ENCODE measurements at places on chromosomes 5 and 9.

DNA sequence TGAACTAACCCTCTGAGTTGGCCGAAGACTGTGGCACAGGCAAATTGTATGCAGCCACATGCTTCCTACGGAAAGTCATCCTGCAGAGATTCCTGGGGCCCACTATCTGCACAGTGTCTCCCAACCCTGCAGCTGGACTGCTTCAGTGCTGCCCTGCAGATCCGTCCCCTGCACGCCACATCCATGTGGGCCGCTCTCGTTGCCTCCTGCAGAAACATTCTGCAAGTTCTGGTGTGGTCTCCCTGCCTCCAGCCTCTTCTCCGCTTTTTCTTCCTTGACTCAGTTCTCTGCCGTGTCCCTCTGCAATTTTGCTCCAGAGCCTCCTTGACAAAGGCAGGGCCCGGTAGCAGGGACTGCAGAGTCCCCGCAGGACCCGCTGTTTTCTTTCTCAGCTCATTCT is 249.0 kb downstream of the AOPEP start:
- no peak for DNase-seq

GRCh38 chr5:100901821-100902341 is 1.2 kb downstream of the ST8SIA4 start:
- peak; percentile 9 for DNase-seq

DNA sequence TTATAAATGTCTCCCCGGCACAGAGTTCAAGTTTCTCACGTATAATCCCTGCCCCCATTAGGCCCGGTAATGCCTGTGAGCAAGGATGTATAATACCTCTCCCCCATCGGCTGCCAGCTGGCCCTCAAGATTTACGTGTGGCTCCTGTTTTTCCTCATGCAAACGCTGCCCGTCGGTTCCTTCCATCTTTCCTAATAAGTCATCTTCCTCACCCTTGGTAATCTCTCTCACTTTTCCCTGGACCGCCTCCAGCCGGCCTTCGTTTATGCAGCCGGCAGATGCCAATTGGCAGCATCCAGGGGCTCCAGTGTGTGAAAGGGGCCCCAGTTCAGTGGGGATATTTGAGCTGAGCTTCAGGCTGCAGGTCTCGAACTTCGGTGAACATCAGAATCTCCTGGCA is 86.5 kb upstream of the NEURL1B start:
- DNase-seq = no peak

GRCh38 chr5:54281960-54282692 is 28.2 kb downstream of the ARL15 start:
- no peak for DNase-seq

DNA sequence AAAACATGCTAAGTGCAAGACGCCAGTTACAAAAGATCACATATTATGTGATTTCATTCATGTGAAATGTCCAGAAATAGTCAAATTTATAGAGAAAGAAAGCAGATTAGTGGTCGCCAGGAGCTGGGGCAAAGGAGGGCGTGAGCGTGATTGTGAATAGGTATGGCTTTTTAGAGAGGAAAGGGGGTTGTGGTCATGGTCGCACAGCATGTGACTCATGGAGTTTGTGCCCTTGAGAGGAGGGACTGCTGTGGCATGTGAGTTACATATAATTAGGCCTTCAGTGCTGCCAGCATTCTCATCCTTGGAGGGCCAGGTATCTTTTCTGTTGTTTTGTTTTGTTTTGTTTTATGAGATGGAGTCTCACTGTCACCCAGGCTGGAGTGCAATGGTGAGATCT is 21.2 kb upstream of the MARCHF6 start:
- DNase-seq = no peak

DNA sequence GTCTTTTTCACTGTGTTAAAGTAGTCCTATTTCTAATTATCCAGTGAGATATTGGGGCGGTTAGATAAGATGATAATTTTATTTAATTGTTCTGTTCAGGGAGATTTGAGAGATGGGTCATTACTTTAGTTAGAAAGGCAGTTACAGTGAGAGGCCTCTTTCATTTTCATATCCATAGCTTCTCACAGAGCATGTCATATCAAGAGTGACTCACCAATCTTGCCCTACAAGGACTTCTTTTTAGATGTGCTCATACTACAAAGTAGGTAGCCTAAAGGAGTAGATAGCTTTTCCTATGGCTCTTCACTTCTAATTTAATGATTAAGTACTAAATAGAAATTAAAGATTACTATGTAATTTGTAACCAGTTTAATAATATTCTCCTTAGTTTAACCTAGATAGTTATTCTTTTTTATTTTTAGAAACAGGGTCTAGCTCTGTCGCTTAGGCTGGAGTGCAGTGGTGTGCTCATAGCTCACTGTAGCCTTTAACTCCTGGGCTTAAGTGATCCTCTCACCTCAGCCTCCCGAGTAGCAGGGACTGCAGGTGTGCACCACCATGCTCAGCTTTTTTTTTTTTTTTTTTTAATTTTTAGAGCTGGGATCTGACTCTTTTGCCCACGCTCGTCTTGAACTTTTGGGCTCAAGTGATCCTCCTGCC is 71.0 kb downstream of the FER start:
- no peak for DNase-seq

DNA sequence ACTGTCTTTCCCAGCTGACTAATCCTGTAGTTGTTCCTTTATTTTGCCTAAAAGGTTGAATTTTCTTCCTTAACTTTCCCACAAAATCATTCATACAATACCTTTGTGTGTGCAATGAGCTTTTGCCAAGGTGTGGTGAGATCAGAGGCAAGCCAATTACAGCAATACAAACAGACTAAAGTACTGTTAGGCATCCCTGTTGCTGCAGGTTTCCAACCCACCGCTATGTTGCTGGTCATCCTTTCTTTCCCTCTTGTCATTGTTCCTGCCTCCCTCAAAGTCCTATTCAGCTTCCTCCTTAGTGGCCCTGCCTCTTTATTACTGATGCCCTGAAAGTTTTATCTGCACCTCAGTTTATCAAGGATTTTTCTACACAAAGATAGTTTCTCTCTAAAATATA is 22.1 kb downstream of the ITGA2 start:
- DNase-seq = no peak

DNA sequence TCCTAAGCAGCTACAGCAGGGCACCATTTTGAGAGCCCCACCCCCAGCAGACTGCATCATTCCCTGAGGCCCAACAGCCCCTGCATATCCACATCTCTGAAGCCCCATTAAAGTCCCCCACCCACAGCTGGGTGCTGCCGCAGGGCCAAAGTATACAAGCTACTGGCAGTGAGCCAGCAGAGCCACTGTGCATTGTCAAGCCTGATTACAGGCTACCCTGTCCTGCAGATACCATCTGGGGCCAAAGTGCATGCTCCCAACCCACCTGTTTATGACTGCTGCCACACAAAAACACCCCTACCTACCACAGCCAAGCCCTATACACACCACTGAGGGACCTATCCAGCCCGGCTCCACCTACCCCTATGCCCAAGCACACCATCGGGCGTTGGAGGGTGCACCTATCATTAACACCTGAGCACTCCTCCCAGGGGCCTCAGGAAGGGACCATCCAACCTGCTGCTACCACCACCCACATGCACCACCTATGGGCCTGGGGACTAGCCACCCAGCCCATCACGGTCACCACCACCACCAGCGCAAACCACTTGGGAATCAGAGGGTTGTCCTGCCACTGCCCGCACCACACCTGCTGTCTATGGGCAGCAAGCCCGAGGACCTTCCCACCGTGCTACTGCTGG is 105.0 kb downstream of the PLPP1 start:
- no peak for DNase-seq

DNA sequence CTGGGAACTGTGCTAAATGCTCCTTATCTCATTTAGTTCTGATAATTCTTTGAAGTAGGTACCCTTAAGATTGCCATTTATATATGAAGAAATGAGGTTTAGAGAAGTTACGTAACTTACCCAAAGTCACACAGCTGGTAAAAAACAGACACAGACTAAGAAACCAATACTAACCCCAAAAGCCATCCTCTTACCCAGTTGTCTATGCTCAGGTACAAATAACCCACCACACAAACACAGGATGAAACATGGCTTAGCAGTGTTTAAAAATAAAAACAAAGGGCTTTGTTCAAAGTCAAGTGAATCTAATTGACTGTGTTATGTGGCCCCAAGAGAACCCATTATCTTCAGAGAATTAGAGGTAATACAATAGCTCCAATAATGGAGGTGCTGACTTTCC is 37.0 kb upstream of the IL7R start:
- DNase-seq = peak; percentile 24

- no peak for DNase-seq
Observed at GRCh38 chr5:92518318-92518904, 1062.6 kb downstream of the NR2F1-AS1 start.

DNA sequence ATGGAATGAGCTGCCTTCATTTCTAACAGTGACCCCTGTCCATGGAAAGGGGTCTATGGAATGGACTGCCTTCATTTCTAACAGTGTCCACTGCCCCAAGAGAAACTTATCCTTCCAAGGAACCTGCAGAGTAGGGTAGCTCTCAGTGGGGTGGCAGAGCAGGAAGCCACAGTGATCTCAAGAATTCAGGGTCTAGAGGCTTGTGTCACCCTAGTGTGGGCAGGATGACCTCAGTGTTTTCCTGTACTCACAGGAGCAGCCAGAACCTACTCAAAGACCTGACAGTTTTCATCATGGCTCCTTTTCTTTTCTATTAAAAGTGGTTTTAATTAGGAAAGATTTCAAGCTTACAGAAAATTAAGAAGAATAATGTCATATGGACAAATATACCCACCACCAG is 27.5 kb downstream of the SEC61B start:
- DNase-seq = no peak

DNA sequence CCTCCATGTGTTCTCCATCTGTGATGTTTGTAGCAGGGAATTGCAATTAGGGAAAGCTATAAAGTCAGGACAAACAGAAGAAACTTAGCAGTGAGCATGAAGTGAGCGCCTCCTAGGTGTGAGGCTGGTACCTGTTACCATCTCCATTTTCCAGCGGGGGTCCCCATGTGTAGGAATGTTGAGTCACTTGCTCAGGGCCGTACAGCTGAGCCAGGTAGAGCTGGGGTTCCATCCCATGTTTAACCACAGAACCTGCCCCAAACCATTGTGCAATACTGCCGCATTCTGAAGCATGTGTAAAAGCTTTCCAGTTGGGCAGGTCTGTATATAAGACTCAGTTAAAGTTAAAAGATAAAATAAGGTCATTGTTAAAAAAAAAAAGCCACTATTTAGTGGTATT is 62.7 kb downstream of the NDFIP1 start:
- peak; percentile 54 for DNase-seq

- DNase-seq = no peak
Observed at GRCh38 chr5:151578326-151579025, 12.7 kb downstream of the FAT2 start.

DNA sequence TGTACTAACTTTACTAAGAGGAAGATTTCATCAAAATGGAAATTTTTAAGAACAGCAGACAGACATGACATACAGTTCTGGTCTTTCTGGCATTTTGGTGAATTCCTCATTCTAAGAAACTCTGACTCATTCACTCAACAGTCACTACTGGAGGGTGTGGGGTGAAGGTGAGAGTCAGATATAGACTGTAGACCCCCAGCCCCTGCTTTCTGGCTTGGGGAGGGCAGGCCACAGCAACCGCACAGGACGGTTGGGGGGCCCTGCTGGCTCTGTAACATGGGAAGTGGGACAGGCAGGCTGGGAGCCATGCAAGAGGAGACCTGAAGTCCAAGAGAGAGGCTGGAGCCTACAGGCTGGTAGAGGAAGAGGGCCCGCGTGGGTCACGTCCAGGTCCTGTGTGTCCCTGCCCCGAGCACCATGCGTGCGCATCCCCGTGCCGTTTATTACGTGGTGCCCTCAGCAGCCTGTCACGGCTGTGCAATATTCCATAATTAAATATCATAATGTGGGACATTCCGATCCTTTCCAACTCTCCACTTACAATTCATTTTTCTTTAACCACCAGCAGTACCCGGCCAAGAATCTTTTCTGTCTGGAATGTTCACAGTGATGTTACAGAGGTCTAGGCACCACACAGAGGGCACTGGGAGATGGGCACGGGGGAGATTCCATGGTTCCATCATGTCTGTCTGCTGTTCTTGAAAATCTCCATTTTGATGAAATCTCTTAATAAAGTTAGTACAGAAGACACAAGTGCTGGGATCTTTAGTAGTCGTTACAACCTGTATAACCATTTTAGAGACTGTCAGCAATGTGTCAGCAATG is 75.5 kb downstream of the SEMA4D start:
- no peak for DNase-seq

GRCh38 chr5:126961128-126961527 is 69.2 kb downstream of the MARCHF3 start:
- DNase-seq = no peak

DNA sequence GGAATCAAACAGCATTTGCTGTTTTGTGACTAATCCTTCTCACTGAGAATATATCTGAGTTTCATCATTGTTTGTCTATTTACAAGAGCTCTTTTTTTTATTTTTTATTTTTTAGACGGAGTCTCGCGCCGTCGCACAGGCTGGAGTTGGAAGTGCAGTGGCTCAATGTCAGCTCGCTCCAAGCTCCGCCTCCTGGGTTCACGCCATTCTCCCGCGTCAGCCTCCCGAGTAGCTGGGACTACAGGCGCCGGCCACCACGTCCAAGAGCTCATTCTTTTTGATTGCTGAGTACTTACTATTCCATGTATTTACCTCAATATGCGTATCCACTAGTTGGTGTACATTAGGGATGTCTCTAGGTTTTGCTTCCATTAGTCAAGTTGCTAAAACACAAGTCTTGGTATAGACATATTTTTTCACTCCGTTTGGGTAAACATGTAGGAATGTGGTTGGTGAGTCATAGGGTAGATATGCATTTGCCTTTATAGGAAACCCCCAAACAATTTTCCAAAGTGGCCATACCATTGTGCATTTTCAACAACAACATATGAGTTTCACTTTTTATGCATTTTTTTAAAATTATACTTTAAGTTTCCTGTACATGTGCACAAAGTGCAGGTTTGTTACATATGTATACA is 1005.0 kb upstream of the CDH10 start:
- no peak for DNase-seq

- DNase-seq = no peak
Observed at GRCh38 chr9:125497906-125498305, 209.1 kb downstream of the MAPKAP1 start.

- no peak for DNase-seq
Observed at GRCh38 chr5:142006363-142007236, 6.2 kb downstream of the GNPDA1 start.

GRCh38 chr9:91138760-91139159 is 223.0 kb downstream of the AUH start:
- DNase-seq = no peak

DNA sequence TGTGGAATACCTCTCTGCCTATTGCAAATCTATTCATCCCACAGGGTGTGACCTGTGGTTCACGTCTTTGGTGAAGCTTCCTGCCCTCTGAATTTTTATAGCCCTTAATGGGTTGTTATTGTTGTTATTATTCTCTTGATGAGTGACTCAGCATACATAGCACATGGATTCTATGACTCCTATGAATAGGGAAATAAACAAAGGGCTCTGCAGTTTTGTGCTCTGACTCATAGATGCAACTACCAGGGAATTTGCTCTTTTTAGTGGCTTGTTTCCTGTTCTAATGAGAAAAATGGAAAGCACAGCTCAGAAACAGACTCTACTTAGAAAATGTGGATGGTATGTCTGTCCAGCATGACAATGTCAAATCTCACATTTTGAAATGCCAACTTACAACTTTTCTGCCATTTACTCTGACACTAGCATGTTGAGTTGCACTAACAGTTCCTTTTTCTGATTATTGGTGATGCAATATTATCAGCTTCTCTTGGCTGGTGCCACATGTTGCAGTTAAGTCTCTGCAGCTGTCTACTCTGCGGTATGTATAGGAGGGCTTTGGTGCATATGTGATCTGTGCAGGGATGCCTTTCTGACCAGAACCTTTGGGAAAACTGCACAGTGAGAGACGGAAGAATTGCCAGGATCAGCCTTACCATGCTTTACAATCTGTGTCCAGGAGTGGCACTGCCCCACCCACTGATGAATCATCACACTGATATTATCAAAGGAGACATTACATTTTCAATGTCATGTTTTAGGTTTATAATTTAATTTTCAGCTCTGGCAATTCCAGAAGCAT is 996.4 kb upstream of the WWC1 start:
- peak; percentile 93 for DNase-seq

All from PC-9 (cell line).